ENCODE measurements at places on chromosomes 12 and 14.

- no peak for DNase-seq
Observed at GRCh38 chr14:20818861-20819260, 16.2 kb upstream of the RNASE1 start.

- no peak for DNase-seq
Observed at GRCh38 chr14:75242546-75243273, 35.9 kb upstream of the FOS start.

DNA sequence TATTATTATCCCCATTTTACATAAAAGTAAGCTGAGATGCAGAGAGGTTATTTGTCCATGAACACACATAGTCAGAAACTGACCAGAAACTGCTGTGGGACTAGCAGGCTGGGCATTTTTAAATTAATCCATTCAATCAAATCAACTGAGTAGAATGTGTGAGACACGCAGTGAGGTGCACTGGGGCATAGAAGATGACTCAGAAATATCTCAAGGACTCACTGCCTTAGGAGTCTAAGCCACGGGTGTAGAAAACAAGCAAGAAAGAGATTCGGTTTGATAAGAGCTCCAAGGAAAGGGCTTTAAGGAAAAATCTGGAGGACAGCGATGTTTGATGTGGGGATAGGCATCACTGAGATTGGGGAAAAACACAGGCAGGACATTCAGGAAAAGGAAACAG is 127.8 kb downstream of the ANO2 start:
- DNase-seq, result no peak

- DNase-seq, result no peak
Observed at GRCh38 chr12:100820314-100820713, 25.7 kb downstream of the ANO4 start.

- no peak for DNase-seq
Observed at GRCh38 chr12:116196752-116197718, 80.5 kb downstream of the MED13L start.

- no peak for DNase-seq
Observed at GRCh38 chr14:33836900-33837577, 113.8 kb downstream of the EGLN3 start.

DNA sequence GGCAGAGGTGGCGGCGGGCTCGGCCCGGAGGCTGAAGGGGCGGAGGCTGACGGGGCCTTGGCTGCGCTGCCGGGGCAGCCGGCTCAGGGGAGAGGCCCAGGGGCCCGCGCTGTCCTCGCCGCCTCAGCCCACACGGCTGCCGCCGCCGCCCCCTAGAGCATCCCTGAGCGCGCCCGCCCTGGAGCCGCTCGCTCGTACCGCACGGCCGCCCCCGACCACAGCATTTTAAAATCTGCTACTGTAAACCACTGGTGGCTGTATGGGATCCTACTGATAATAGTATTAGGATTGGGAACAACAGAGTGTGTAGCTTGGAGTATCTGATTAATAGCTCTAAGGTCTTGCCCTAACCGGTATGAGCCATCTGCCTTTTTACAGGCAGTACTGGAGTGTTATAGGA is 22.2 kb upstream of the EDDM3A start:
- DNase-seq, result no peak

GRCh38 chr12:99767809-99768208 is 120.3 kb downstream of the GARIN6 start:
- no peak for DNase-seq

GRCh38 chr12:113071135-113072112 is 14.9 kb downstream of the DTX1 start:
- no peak for DNase-seq

- DNase-seq, result no peak
Observed at GRCh38 chr12:103560604-103561101, 26.4 kb upstream of the STAB2 start.

DNA sequence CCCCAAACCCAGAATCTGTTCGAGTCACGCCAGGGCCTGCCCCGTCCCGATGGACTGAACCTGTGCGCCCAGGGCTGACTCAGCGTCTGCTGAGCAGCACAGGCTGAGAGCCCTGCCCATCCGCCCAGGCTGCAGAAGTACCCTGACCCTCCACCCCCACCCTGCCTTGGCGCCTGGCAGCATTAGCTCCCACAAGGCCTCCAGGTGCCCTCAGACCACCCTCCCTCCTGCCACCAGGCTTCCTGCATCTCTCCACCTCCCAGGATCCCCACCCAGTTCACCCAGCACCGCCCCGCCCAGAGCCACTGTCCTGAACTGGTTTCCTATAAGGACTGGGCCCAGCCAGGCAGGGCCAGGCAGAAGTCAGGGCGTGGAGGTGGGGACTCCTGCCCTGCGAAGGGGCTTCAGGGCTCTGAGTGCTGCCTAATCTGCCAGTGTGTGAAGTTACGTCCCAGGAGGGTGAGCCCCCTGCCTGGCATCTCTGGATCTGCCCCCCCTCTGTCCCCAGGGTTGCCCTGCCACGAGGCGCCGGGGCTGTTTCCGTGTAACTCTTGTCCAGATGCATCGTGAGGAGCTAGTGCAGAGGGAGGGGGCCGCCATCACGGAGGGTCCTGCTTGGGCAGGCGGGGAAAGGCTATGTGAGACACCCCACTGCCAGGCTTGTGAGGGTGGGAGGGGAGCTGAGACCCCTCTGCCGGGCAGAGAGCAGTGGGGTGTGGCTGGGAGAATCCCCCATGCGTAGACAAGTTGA is 9.1 kb downstream of the ADSS1 start:
- no peak for DNase-seq

- no peak for DNase-seq
Observed at GRCh38 chr14:67199016-67199415, 9.8 kb downstream of the GARIN2 start.

Data from stimulated activated CD4-positive, alpha-beta T cell treated with anti-CD3 and anti-CD28 coated beads, Interleukin-1b, Interleukin-23, amount 100 ng/mL, for 1 hour (primary cell).